Esophagus squamous epithelium (tissue), 5 donors: ENCODE measurements at places on chromosomes 4 and X.

DNA sequence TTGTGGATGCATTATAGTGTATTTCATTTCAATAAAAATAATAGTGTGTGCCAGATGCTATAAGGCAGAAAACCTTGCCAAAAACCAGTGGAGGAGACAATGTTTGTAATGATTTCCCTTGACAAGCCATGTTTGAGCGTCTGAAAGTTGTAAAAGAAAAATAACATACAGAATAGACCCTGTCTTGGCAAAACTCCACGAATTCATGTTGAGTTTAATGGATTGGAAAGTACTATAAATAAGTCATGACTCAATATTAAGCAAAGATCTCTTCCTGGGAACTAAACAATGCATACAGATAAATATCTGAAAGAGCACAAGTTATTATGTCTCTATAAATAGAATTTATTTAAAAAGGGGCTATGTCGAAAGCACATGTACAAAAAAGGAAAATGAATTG, 543.5 kb downstream of the GABRG1 start:
- DNase-seq = no peak
- H3K36me3 ChIP-seq = no peaks in the 10 kb centered on the region
- H3K4me1 ChIP-seq = no peaks in the 10 kb centered on the region

GRCh38 chrX:72540318-72540717, 32.3 kb downstream of the HDAC8 start:
- no peak overlapping the region for H3K27ac ChIP-seq
- no peak overlapping the region for H3K4me3 ChIP-seq
- no peak for DNase-seq
- H3K27me3 ChIP-seq = no peaks in the 10 kb centered on the region

DNA sequence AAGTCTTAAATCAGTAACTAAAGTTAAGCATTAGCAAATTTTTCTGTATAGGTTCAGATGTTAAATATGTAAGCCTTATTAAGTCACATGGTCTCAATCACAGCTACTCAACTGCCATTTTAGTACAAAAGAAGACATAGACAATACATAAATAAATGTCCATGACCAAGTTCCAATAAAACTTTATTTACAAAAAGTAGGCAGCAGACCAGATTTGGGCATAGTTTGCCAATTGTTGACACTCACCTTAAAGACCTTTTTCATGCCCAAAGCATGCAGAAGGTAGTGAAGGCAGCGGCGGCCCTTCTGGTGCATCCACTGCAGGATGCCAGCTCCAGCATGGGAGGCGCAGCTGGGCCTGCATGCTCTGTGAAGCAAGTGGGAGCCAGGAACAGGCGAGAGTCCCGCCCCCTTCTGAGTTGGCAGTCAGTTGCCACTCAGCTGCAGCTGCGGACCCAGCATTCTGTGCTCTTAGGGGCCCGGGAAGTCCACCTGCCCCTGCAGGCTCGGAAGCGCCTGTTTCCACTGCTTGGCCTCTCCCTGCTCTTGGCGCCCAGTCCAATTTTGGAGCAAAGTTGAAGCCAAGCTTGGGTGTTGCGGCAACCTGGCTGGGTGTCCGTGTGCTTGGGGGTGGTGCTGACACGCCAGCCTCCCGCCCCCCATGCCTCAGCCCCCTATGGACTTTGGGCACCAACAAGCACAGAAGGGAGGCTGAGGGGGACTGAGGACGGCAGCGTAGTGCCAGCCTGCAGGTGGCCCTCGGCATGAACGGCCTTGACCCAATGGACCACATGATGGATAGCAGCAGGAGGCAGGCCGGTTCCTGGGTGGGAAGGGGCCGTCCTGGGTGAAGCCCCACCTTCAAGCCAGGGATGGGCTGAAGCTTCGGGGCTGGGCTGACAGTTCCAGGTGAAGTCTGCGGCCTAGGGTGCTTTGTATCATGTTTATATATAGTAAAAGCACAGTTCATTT, 42.4 kb upstream of the PABPC4L start:
- H3K36me3 ChIP-seq = no peaks in the 10 kb centered on the region
- no peak overlapping the region for H3K4me3 ChIP-seq
- H3K4me1 ChIP-seq = no peaks in the 10 kb centered on the region

DNA sequence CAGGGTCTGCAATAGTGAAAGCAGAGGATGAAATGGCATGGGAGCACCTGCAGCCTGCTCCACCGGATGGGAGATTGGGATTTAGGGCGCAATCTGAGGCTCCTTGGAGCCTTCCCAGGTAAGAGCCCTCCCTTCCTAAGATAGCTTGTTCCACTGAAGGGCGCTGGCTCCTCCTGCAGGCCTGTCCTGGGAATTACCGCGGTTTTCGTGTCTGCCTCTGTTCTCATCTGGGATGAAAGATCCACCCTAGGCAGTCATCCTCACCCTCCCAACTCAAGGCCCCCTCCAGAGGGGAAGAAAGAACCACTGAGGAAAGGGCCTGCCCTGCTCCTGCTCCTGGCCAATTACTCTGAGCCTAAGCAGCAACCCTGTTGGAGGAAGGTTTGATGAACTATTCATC, 547.5 kb downstream of the SMARCA1 start:
- no peaks in the 10 kb centered on the region for H3K4me1 ChIP-seq
- H3K27me3 ChIP-seq = no peaks in the 10 kb centered on the region
- no peak overlapping the region for H3K4me3 ChIP-seq
- H3K27ac ChIP-seq = no peak overlapping the region
- no peaks in the 10 kb centered on the region for H3K36me3 ChIP-seq

- H3K36me3 ChIP-seq = no peaks in the 10 kb centered on the region
- no peak for DNase-seq
- H3K27ac ChIP-seq = no peak overlapping the region
- no peaks in the 10 kb centered on the region for H3K27me3 ChIP-seq
Observed at GRCh38 chr4:78047366-78047765, 9.8 kb upstream of the FRAS1 start.

- no peak overlapping the region for H3K4me3 ChIP-seq
- DNase-seq = no peak
- H3K4me1 ChIP-seq = no peaks in the 10 kb centered on the region
- no peak overlapping the region for H3K27ac ChIP-seq
- H3K36me3 ChIP-seq = no peaks in the 10 kb centered on the region
Observed at GRCh38 chr4:71732706-71733105, 51.2 kb downstream of the GC start.

DNA sequence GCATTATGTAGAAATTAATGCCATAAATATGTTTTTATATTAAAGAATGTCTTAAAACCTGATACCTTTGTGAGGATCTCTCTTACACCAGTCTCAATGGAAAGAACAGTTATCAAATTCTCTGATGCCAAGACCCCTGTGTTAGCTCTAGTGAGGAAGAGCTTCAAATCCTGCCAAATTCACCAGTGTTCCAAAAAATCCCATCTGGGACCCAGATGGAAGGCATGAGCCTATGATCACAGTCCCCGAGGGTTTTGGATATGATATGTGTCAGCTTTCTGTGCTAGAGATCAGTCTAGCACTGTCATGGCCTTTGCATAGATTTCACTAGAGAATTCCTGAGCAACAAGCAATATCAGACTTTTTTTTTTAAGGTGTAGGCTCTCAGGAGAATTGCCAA, 412.1 kb downstream of the UBE2NL start:
- no peak for DNase-seq
- no peak overlapping the region for H3K27ac ChIP-seq
- H3K36me3 ChIP-seq = no peaks in the 10 kb centered on the region
- no peaks in the 10 kb centered on the region for H3K27me3 ChIP-seq
- no peak overlapping the region for H3K4me3 ChIP-seq

GRCh38 chr4:45064741-45065140, 338.4 kb upstream of the GNPDA2 start:
- no peak overlapping the region for H3K4me3 ChIP-seq
- no peak overlapping the region for H3K27ac ChIP-seq
- H3K4me1 ChIP-seq = no peaks in the 10 kb centered on the region
- no peaks in the 10 kb centered on the region for H3K27me3 ChIP-seq
- no peak for DNase-seq

DNA sequence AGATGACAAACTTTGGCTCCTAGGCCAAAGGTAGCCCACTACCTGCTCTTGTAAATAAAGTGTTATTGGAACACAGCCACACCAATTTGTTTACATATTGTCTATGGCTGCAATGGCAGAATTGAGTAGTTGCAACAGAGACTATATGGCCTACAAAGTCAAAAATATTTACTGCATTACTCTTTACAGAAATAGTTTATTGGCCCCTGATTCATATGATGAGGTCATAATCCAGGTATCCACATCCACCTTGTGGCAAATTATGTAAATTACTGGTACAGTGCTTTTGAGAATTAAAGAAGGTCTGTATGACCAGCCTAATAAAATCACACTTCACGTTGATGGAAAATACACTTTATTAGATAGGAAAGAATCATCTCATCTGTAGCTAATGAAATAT, 337.0 kb upstream of the DDX53 start:
- no peak overlapping the region for H3K4me3 ChIP-seq
- H3K4me1 ChIP-seq = no peaks in the 10 kb centered on the region
- H3K27ac ChIP-seq = no peak overlapping the region
- no peaks in the 10 kb centered on the region for H3K36me3 ChIP-seq
- no peak for DNase-seq

DNA sequence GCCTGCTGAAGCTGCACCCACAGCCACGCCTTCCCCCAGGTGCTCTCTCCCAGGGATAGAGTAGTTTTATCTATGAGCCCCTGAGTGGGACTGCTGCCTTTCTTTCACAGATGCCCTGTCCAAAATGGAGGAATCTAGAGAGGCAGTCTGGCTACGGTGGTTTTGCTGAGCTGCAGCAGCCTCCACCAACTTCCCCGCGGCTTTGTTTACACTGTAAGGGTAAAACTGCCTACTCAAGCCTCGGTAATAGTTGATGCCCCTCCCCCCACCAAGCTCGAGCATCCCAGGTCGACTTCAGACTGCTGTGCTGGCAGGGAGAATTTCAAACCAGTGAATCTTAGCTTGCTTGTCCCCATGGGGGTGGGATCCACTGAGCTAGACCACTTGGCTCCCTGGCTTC, 84.5 kb downstream of the PRKG2 start:
- no peak overlapping the region for H3K27ac ChIP-seq
- H3K36me3 ChIP-seq = no peaks in the 10 kb centered on the region
- no peaks in the 10 kb centered on the region for H3K27me3 ChIP-seq
- no peak for DNase-seq

- DNase-seq = no peak
- H3K36me3 ChIP-seq = no peaks in the 10 kb centered on the region
- no peak overlapping the region for H3K27ac ChIP-seq
- H3K27me3 ChIP-seq = no peaks in the 10 kb centered on the region
Observed at GRCh38 chr4:54386042-54386669, 157.1 kb downstream of the PDGFRA start.
